Esophagus squamous epithelium (tissue), 5 donors: ENCODE measurements at places on chromosomes 2 and 18.

DNA sequence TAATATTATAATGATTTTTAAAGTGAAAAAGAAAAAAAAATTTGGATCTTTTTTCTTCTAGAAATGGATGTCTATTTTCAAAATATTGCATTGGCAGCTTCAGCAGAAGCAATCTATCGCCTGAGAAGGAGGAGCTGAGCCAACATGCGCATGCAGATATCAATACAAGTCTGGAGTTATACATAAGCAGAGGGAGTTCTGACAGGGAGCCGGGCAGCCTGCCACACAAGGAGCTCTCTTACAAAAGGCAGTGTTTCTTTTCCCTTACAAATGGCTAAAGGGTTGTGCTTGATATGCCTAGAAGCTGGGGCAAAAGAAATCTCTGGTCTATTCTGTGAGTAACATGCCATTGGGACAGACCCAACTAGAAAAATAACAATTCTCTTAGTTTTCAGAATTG, 291.9 kb upstream of the TRIB2 start:
- no peak for DNase-seq

GRCh38 chr18:39448942-39449341, 1883.3 kb upstream of the CELF4 start:
- DNase-seq: no peak

GRCh38 chr2:226916669-226917068, 80.8 kb downstream of the RHBDD1 start:
- DNase-seq: no peak

- DNase-seq: no peak
Measured at GRCh38 chr2:40751981-40752380, 300.1 kb upstream of the SLC8A1 start.

DNA sequence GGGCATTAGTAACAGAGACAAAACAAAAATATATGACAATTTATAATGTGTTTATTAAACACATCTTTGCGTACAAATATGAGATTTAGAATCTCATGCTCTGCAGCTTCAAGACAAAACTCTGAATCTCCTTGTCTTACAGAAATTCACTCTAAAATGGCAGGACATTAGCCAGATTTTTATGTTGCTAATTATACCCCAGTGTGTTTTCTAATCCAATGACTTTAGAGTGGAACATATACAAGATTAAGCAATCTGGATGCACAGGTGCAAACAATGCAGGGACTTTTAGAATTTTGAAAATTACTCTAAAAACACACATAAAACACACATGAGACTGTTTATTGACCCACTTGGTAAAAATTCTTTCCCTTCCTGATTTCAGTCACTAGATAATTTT, 85.9 kb downstream of the CALCRL start:
- no peak for DNase-seq

DNA sequence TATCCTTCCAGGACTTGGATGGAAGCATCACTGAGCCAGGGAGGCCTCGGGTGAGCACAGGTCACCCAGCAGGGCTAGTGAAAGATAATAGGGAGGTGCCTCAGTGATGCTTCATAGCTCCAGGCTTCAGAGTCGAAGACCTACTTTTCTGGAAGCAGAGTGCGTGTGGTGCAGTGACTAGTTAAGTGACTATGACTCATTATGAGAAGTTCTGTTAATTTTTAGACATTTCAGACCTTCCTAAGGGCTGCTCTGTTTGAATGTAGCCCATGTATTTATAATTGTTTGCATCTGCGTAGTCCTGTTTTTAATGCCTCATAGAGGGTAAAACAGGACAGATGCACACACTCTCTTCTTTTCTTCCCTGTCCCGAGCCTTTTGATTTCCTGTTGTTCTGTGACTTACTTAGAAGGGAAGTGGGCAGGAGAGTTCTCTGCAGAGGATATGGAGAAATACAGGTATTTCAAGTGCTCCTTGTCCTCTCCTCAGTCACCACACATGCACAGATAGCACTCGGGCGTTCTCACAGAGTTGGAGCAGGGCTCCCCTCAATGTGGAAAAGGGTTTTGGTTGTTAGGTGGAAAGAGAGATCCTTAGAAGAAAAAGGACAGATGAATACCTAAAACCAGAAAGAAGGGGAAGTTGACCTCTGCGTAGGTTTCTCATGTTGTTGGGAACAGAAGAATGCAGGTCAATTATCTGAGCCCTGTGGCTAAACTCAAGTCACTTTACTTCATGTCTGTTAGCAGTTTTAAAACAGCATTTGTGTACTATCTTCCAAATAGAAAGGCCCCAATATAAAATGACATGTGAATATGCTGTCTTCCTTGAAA, 34.7 kb downstream of the RALB start:
- no peak for DNase-seq

DNA sequence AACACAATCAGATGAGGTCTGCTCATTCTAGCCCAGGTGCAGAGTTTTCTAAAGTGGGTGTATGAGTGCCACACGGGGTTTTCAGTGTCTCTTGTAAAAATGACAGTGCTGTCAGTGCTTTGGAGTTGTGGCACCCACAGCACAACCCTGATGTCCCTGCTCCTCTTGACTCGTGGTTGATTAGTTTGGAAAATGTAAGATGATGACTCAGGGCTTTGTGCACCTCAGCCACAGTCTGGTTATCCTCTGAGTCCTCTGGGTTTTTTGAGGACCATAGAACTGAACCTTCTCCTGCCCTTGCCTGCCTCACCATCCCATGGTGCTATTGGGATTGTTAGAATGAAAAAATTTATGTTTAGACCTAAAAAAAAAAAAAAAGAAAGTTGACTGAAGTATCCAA, 105.6 kb downstream of the MYO1B start:
- no peak for DNase-seq

DNA sequence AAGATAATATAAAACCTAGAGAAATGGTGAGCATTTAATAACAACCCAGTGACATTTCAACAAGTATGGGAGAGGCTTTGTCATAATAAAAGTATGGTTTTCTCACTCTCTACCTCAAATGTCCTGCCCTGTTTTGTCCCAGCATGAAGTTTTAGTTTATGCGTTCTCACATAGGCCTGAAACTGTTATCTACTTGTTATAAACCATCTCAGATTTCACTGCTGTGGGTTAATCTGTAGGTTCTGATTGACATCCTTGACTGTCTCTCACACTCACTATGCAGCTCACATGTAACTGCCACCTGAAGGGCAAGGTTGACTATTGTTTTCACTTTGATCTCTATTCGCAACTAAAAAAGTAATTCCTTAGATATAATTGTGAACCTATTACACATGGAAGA, 44.9 kb downstream of the ZEB2 start:
- no peak for DNase-seq

GRCh38 chr18:62880673-62881364, 165.5 kb downstream of the PHLPP1 start:
- no peak for DNase-seq

DNA sequence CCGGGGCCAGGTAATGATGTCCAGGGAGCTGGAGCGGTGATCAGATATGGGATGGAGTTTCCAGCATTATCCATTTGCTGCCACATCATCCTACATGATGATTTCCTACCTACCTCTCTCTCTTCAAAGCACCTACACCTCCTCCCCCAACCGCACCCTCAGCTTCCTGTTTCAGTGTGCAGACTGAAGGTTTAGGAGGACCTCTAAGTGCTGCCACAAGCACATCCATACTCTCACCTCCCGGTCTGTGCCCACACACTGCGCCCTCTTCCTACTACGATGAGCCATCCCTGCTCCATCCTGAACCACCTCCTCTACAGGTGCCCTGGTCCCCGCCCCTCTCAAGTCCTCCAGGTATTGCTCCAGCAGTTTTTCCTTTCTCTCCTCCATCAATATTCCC, 123.7 kb downstream of the ALPK2 start:
- no peak for DNase-seq

DNA sequence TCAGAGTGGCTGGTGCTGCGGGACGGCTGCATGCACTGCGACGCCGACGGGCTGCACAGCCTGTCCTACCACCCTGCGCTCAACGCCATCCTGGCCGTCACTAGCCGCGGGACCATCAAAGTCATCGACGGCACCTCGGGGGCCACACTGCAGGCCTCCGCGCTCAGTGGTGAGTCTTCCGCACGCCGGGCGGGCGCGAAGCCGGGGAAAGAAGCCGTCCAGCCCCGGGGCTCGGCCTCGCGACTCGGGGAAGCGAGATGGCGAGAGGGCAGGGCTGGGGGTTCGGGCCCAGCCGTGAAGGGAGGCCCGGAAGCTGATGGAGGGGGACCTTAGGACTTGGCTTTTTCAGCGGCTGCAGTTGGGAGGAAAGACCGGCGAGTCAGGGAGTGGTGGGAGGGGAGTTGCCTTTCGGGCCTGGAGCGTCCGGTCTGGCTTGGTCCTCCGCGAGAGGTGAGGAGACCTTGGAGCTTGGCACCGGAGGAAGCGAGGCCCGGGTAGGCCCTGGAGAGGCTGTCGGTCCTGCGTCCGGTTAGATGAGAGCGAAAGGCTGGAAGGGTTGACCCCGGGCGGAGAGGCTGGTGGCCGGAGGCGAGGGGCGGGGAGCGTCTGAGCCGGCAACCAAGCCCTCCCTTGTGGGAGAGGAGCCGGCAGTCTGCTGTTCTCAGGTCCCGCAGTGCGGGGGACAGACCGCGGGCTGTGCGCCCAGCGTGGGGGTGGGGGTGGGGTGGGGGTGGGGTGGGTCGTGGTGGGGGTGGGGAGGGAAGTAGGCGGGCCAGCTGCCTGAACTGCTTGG, 691 bp downstream of the BIRC6 start:
- no peak for DNase-seq

DNA sequence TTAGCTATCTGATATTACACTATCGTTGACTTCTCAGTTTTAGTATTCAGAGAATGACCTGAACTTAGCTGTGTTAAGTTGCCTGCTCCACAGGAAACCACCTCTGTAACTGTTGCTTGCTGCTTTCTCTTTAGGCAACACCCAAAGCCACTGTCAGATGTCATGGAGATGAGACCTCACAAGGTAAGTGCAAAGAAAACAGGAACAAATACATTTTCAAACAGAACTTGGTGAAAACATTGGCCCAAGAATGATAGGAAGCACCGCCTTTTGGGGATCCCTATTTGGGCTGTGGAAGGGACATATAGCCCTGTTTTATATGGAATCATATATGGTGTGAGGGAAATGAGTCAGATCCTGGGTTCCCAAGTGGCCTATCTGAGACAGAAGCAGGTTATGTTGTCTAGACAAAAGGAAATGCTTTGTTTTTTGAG, 143.4 kb downstream of the UBE2E3 start:
- DNase-seq: no peak

DNA sequence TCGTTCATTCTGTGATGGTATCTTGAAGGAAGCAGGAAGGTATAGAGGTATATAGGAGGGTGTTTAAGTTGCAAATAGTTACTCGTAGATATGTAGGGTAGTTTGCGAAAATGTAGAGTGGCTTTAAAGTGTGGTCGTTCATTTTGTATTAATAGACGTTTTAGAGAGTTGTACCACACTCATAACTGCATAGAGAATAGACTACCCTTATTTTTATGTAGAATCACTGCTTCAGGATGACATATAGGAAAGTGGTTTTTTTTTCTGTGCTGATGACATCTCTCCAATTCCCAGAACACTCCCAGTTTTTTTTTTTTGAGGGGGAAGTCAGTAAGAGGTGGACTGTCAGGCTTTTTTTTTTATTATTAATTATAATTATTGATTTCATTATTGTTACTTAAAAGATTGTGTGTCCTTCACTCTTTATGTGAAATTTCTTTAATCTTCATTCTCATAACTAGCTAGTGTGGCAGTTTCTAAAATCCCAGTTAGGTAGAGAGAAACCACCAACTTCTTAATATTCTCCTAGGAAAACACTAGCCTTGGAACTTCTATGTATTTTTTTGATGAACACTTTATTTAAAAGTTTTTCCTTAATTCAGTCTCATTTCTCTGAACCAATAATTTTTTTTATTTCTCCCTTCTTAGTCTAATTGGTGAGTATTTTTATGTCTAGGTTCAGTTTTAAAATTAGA, 1.5 kb downstream of the ACTR3 start:
- DNase-seq: no peak

DNA sequence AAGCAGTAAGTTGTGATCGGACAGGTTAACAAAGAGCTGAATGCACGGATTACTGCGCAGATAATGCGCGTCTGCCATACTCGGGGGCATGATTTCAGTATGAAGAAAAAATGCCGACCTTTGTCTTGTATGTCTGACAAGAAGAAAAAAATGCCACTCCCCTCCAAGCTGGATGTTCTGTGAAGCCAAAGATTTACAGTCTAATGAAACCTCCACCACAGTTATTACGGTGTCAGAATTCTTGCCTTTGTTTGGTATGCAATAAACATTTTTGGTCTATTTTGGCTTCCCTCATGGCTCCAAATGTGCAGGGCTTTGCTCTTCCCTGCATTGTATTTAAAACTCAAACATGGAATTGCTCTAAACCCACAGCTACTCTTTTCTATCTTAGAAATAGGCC, 72.2 kb upstream of the THUMPD2 start:
- no peak for DNase-seq

- no peak for DNase-seq
Measured at GRCh38 chr2:38925982-38926381, 36.3 kb downstream of the ARHGEF33 start.

- DNase-seq: no peak
Measured at GRCh38 chr18:35968278-35968880, 4.1 kb upstream of the RMP24 start.

DNA sequence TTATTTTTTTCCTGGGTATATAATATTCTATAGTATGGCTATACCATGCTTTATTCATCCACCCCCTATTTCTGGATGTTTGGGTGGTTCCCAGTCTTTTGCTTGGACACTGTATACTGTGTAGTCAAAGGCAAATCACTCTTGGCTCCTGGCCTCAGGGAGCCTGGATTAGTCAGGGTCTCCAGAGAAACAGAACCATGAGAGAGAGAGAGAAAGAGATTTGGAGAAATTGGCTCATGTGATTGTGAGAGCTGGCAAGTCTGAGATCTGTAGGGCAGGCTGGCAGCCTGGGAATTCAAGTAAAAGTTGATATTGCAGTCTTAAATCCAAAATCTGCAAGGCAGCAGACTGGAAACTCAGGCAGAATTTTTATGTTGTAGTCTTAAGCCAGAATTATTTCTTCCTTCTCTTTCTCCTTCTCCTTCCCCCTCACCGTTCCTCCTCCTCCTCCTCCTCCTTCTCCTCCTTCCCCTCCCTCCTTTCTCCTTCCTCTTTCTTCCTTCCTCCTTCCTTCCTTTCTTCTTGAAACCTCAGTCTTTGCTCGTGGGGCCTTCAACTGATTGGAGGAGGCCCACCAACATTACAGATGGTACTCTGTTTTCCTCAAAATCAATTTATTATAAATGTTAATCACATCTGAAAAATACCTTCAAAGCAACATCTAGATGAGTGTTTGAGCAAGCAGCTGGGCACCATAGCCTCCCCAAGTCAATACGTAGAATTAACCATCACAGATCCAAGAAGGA, 33.0 kb downstream of the CTIF start:
- DNase-seq: no peak

GRCh38 chr2:18077704-18078103, 199.2 kb downstream of the KCNS3 start:
- DNase-seq: no peak

DNA sequence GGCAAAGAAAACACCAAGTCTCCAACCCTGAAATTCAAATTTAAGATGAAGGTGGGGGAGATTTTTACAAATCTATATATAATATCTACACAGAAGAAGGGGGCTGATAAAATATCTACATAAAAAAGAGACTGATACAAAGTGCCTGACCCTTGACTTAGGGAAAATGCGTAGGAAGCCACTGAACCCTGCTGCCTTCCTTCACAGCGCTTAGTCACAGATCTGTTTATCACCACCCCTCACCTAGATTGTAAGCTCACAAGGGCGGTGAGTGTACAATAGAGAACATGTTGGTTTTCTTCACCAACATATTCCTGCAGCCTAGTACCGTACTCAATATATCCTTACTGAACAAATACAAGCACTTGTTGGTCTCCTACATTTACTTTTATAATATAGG, 54.3 kb downstream of the NOL10 start:
- no peak for DNase-seq
